WTC11 (cell line): ENCODE measurements at places on chromosomes 5 and 9. TPM values are rescaled to one million over a fixed set of nuclear protein-coding genes. Genes with fewer than 3 reads are reported as not detected.

DNA sequence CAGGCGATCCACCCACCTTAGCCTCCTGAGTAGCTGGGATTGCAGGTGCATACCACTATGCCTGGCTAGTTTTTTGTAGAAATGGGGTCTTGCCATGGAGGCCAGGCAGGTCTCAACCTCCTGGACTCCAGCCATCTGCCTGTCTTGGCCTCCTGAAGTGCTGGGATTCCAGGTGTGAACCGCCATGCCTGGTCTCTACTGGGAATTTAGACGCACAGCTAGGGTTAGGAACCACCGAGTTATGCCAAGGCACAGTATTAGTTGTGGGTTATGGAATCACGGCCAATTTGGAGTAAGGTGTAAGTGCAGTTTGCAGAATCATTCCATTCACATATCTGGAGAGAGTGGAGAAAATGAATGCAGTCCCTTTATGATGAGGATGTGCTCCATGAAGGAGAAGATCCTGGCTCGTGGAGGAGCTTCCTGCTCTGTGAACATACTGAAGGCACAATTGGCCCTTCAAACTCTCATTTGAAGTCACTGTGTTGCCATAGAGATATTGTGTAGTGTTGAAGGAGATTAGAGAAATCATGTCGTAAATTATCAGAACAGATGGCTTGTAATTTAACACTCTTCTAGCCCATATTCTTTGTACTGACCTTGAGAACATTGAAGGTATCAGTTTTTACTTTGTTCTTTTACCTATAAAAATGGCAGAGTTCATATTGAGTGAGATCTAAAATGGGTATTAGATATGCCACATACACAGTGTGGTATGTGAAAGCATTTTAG is 18.8 kb downstream of the TRIO start:
- DNase-seq: no peak

DNA sequence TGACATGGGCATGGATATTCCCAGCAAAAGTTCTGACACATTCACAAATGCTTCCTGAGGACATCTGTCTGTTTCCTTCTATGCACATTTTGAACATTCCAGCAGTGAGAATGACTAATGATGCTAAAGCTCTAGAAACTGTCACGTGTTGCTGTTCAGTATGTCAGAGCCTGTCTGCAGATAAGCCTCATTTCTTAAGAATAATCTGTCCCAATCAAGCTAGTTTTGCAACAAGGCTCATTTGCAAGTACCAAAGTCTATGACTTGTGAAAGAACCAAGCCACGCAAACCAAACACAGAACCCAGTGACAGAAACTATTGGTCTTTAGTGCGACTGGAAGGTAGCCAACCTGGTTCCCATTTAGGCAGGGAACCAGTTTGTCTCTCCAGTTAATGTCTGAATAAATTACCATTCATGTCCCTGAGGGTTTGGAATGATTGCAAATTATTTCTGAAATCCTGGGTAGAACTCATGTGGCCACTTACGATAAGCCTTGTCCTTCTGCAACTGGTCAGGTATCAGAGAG is 178.5 kb downstream of the C9orf152 start:
- no peak for DNase-seq

DNA sequence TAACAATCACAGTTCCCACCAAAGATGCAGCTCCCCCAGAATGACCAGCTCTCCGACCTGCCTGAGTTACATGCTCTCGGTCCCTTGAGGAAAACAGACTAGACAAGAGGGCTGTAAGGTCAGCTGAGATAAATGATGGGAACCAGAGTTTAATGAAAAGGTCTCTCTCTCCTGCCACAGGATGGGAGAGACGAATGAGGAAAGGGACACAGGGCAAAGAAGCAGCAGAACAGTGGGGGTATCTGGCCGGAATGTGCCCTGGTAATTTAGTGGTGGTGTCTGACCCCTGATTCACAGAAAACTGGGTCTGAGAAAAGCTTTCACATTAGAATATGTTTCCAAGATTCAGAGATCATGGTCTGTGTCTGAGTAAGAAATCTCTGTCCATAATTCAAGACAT is 118.5 kb downstream of the BRINP1 start:
- DNase-seq: no peak

DNA sequence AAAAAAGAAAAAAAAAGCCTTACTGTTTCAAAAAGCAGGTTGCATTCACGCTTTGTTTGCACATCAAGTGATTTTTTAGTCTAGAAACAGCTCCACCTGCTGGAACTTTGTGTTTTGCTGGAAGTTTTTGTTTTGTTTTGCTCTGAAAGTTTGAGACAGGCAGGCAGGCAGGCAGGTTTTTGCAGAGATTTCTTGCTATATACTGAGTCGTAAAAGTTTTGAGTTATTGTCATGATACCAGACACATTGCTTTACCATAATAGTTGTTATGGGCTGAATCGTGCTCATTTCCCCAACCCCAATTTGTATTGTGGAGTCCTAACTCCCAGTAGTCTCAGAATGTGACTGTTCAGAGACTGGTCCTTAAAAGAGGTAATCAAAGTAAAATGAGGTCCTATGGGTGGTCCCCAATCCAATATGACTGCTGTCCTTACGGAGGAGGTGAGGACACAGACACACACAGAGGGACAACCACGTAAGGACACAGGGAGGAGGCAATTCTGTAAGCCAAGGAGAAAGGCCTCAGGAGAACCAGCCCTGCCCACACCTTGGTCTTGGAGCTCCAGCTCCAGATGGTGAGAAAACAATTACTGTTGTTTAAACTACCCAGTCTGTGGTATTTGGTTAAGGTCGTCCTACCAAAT is 20.9 kb downstream of the OR2Y1 start:
- DNase-seq: no peak

DNA sequence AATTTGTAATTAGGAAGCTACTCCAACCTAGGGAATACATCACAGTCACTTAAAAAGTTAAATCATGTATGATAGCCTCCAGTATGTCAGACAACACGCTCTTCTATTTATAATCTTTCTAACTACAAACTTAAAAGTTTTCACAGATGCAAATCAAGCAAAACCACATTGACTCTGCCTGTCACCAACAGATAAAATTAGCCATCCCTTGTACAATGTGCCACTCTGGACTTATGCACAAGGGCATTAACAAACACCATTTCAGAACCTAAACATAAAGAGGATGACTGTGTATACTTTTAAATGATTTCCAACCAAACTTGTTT is 14.7 kb downstream of the ERP44 start:
- no peak for DNase-seq

DNA sequence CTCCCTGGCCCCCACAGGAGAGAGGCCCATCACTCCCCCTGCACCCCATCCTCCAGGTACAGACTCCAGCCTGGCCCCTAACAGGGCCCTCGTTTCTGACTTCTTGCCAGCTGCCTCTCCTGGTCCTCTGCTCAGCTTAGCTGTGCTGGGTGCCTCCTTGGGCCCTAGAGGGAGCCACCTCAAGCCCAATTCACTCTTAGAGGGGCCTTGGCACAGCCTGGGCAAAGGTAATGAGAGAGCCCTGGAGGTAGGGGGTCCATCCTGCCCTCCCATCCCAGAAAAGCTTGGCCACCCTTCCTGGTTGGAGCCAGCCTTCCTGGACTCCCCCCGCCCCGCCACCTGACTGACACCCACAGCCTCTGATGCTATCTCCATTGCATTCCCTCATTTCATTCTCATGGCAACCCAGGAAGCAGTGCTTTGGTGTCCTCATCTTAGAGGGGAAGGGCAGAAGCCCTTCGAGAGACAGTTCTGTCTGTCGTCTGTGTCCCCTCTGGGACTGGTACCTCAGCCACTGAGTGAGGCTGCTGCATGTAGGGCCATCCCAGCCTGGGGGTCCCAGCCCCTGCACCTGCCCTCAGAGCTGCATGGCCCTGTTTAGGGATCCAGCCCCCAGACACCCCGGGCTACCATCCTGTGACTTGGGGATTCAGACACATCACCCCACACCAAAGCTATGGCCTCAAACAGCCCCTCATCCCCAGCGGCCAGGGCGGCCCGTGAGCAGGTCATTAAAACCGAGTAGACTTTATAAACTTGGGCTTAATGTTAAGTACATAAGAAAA is 95.5 kb downstream of the BARX1 start:
- no peak for DNase-seq

DNA sequence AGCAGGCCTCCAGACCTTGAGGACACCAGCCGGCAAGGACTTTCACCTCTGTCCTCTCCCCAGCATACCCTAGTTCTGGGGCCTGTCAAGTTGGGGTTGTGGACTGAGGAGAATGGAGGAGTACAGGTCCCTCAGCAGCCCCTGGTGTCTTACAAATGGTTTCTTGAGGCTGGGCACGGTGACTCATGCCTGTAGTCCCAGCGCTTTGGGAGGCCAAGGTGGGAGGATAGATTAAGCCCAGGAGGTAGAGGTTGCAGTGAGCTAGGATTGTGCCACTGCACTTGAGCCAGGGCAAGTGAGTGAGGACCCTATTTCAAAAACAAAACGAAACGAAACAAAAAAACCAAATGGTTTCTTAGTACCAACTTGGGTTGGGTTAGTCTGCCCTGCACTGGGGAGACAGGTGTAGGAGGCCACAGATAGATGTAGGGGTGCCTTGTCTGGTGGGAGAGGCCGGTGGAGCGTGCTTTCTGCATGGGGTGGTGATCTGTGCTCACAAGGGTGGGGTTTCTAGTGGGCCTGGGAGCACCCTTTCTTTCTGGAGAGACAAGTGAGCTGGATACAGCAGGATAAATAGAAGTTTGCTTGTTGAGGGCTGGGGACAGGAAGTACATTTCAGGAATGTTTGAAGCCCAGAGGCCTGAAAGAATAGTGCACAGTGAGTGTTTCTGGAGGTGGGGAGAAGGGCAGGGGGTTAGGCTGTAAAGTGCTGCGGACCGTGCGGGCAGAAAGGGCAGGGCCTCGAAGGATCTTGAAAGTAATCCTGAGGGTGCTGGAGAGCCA is 37.7 kb upstream of the PSD2 start:
- no peak for DNase-seq

DNA sequence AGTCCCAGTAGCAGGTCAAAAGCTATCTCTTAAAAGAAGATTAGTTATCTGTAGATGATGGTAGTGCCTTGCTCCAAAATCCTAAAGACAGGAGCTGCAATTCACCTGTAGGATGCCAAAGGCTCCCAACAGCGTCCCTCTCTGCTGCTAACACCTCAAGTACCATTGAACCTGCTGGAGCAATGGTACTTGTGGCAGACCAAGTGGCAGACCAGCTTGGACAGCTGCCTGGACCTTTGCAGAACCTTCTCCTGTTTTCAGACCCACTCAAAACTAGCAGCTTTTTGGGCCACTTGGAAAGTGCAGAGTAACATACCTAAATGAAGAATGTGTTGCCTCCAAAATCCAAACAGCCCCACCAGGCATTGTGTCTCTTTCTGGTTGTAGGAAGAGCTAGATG is 6.9 kb upstream of the CCDC180 start:
- no peak for DNase-seq

- DNase-seq: peak; percentile 66
These were observed at the start of gene PRXL2C for GRCh38 chr9:96655198-96655851. Gene PRXL2C (minus strand): TSS chr9:96655317. CDS start chr9:96655281, 36 bp downstream.

DNA sequence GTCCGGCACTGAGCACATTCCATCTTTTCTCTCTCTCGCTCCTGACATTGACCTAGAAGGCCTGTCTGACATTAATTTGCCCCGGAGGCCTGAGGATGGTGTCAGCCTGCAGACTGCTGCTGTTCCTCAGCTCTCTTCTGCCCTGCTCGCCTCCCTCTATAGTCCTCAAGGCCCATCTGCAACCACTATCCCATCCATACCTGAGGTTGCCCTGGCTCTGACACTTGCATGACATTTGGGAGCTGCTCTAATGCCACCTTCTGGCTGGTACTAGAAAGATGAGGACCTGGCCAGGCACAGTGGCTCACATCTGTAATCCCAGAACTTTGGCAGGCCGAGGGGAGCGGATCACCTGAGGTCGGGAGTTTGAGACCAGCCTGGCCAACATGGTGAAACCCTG is 38.6 kb upstream of the GGTA1 start:
- peak; percentile 36 for DNase-seq

- no peak for DNase-seq
These were observed 44.0 kb upstream of the GLRX start for GRCh38 chr5:95866435-95867040.

GRCh38 chr9:133578524-133579441 is 30.4 kb downstream of the FAM163B start:
- no peak for DNase-seq

DNA sequence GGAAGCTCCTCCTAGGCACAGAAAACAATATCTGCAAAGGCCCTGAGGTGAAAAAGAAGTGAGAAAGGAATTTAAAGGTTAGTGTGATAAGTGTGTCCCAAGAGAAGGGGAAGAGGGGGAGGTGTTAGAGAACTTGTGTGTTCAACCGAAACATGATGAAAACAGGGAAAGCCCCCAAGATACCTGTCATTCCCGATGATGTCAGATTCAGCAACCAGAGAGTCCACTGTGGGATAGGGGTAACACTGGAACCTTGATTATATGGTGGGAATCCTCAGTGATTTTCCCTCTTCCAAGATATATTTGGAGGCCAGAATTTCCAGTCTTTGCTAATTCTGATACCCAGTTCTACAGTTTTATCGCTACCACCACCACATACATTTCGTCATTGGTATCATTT is 15.5 kb upstream of the BNC2 start:
- DNase-seq: no peak

DNA sequence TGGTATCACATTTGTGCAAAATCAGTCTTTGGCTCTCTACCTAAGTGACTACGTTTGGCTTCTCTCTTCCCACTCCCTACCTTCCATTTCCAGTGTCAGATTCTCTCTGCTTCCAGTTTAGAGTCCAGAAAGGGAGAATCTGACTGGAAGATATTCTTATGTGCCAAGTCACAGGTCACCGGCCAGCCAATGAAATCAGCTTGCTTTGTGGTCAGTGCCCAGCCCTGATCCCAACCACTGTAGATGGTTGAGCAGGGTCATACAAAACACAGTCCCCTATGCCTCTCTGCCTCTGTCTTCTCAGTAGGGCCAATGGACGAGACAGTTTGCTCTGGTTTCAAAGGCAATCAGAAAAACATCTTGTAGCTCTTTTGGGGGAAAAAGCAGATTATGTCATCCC is 15.6 kb upstream of the EPB41L4B start:
- no peak for DNase-seq

DNA sequence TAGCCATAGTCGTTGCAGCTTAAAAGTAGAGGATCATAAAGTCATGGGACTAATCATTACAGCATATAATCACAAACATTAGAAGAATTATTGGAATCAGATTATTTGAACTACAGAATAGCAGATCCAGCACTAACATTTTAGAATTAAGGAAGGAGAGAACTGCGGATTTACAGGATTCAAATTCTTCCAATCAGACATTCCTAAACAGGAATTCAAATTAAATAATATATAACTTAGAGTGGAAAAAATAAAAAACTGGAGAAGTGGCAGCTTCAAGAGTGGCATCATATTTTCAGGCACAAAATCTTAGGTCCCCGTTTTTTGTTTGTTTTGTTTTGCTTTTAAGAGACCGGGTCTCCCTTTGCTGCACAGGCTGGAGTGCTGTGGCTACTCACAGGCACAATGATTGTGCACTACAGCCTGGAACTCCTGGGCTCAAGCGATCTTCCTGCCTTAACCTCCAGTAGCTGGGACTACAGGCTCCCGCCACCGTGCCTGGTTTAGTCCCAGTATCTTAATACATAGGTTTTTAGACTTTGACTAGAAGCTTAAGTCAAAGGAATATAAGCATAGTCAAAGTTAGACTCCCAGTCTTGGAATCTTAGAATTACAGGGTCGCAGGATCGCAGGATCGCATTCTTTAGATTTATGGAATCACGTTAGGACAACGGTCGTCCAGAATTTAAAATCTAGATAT is 2.1 kb upstream of the FOXE1 start:
- no peak for DNase-seq

The PCDHA2 gene
- 2.0 to 2.4 TPM (median 2.1 TPM) in 3 replicates for total RNA-seq

The ADAMTS16 gene
- 30.1 to 34.6 TPM (median 30.7 TPM) in 3 replicates for total RNA-seq

The HTR4 gene
- not detected in 3 replicates for total RNA-seq

The CNTFR gene
- 8.7 to 18.0 TPM (median 9.9 TPM) in 3 replicates for total RNA-seq

The ROPN1L gene
- 0.27 TPM in 1 of 3 replicates, not detected in the others for total RNA-seq

The ECM2 gene
- total RNA-seq: not detected in 3 replicates

The PCDHAC2 gene
- 6.7 to 11.3 TPM (median 7.9 TPM) in 3 replicates for total RNA-seq

The PCSK5 gene
- 16.9 to 30.6 TPM (median 17.8 TPM) in 3 replicates for total RNA-seq

The PCDH12 gene
- 0.02 to 0.33 TPM in 2 of 3 replicates, not detected in the other for total RNA-seq

The DPYSL3 gene
- total RNA-seq: 329 to 358 TPM (median 338 TPM) in 3 replicates
